ENCODE measurements at places on chromosomes 11 and 22.
A peak's percentile ranks its signal among the peaks of the same experiment; 100 is the strongest.

DNA sequence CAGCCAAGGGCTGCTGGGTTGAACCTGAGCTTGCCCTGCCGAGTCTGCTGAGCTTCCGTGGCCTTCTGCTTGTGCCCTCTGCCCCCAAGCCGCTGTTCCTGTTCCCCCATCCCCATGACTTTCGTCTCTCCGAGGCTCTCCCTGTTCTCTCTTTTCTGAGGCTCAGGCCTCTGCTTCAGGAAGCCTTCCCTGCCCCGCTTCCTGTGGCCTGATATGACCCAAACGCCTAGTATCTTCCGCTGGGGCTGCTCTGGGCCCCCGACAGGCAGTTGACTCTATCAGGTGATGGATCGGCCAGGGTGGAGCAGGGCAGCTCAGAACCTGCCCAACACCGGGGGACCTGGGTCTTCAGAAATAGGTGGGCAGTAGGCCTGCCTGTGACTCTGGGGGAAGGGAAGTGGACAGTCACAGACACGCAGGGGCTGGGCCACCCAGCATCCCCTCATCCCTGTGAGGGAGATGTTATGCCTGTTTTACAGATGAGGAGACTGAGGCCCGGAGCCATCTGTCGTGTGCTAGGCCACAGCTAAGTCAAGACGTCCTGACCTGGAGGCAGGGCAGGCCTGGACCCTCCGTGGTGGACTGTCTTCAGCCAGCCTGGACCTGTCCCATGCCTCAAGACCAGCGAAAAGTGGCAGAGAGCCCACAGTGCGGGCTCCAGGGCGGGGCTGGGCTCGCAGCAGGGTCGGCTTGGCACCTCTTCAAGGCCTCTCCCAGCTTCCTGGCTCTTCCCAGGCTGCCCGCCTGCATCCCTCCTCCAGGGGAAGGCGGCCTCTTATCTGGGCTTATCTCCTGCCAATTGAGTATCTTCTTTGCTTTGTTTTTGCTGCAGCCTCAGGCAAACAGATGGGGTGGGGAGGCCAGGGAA is 16.2 kb downstream of the BAD start:
- no peaks in the 10 kb centered on the region for H3K27me3 ChIP-seq
- no peak overlapping the region for H3K4me3 ChIP-seq
- peaks cover 36% of the 10 kb centered on the region for H3K4me1 ChIP-seq
- DNase-seq, result peak; percentile 70
- no peaks in the 10 kb centered on the region for H3K36me3 ChIP-seq

GRCh38 chr11:7498193-7498592 is 12.9 kb downstream of the OLFML1 start:
- no peaks in the 10 kb centered on the region for H3K27me3 ChIP-seq
- no peak overlapping the region for H3K4me3 ChIP-seq
- no peak for DNase-seq
- no peaks in the 10 kb centered on the region for H3K4me1 ChIP-seq

GRCh38 chr22:32572741-32573500 is 98.3 kb downstream of the FBXO7 start:
- H3K36me3 ChIP-seq, result no peaks in the 10 kb centered on the region
- DNase-seq, result no peak
- H3K27me3 ChIP-seq, result no peaks in the 10 kb centered on the region
- no peak overlapping the region for H3K4me3 ChIP-seq

DNA sequence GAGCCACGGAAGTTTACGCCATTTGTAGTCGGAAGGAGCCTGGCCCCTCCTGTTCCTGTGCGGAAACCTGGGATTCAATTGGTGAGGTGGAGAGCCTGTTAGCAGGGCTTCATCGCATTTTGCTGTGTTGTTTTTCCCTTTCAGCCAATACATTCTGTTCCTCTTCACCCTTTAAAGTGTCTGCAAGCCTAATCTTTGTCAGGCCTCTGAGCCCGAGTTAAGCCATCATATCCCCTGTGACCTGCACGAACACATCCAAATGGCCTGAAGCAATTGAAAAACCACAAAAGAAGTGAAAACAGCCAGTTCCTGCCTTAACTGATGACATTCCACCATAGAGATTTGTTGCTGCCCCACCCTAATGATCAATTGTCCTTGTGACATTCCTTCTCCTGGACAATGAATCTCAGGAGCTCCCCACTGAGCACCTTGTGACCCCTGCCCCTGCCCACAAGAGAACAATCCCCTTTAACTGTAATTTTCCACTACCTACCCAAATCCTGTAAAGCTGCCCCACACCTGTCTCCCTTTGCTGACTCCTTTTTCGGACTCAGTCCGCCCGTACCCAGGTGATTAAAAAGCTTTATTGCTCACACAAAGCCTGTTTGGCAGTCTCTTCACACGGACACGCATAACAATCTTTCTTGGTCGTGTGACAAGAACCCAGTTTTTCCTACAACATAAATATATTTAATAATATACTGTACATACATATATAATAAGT is 37.1 kb upstream of the MMP12 start:
- no peak overlapping the region for H3K4me3 ChIP-seq
- DNase-seq, result no peak
- H3K27ac ChIP-seq, result no peak overlapping the region
- no peaks in the 10 kb centered on the region for H3K27me3 ChIP-seq
- no peaks in the 10 kb centered on the region for H3K36me3 ChIP-seq

DNA sequence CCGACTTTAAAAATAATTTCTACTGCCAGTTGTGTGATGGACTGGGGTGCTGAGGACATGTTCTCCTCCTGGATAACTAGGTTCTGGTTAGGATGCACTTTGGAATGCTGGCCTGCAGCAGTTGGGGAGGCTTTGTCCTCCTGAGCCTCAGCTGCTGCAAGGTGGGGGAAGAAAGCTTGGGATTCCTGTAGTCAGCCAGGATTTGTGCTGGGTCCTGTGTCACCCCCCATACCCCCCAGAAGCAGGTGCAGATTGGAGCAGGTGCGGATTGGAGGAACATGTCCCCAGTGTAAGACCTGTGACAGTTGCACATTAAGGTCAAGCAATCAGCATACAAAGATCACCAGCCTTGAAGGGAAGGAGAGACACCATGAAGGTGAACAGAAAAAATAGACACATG is 51.1 kb downstream of the MED15 start:
- no peaks in the 10 kb centered on the region for H3K27me3 ChIP-seq
- no peak overlapping the region for H3K4me3 ChIP-seq
- H3K4me1 ChIP-seq, result peaks cover 16% of the 10 kb centered on the region
- no peak overlapping the region for H3K27ac ChIP-seq
- no peaks in the 10 kb centered on the region for H3K36me3 ChIP-seq

DNA sequence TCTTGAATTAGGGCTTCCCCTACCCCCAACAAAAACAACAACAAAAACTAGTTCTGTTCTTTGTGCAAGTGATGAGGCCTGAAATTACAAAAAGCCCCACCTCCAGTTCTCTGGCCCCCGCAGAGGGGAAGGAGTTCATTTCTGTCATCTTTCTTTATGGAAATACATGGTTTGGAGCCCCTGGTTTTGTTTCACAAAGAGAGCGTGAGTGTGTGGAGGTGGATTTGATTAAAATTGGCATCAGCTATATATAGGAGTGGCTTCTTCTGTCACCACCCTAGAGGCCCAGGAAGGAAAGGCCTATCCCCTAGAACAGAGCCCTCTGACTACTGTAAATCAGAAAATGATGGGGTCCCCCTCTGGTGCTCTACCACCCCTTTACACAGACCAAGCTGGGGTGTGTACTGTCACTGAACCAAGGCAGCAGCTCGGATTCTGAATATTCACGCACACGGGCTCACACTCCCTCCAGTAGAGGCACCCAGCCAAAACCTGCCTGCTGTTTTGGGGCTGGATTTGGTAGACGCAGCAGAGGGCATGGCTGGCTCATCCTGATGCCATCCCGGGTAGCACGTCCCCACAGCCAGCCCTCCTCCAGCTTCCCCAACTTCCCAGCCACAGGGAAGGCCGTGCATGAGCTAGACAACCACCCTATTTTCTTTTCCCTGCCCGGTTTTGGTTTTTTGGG is 19.4 kb downstream of the RCOR2 start:
- H3K27me3 ChIP-seq, result no peaks in the 10 kb centered on the region
- no peak overlapping the region for H3K4me3 ChIP-seq
- peaks cover 11% of the 10 kb centered on the region for H3K4me1 ChIP-seq
- DNase-seq, result no peak
- H3K36me3 ChIP-seq, result peaks cover 15% of the 10 kb centered on the region

GRCh38 chr11:105202844-105203548 is 63.4 kb upstream of the CARD18 start:
- H3K36me3 ChIP-seq, result no peaks in the 10 kb centered on the region
- peak overlapping the region; percentile 3 for H3K27ac ChIP-seq
- peak; percentile 28 for DNase-seq
- H3K4me3 ChIP-seq, result no peak overlapping the region
- no peaks in the 10 kb centered on the region for H3K27me3 ChIP-seq

DNA sequence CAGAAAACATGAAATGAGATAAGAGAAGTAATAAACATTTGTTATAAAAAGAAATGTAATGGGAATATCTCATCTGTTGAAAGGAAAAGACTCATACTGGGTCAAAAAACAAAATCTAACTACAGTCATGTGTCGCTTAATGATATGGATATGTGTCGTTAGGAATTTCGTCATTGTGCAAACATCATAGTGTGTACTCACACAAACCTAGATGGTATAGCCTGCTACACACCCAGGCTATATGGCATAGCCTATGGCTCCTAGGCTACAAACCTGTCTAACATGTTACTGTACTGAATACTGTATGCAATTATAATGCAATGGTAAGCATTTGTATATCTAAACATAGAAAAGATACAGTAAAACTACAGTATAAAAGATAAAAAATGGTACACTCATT is 89.8 kb upstream of the ZC3H12C start:
- no peaks in the 10 kb centered on the region for H3K4me1 ChIP-seq
- H3K36me3 ChIP-seq, result no peaks in the 10 kb centered on the region
- no peak for DNase-seq
- H3K27ac ChIP-seq, result no peak overlapping the region
- no peak overlapping the region for H3K4me3 ChIP-seq
- H3K27me3 ChIP-seq, result no peaks in the 10 kb centered on the region

DNA sequence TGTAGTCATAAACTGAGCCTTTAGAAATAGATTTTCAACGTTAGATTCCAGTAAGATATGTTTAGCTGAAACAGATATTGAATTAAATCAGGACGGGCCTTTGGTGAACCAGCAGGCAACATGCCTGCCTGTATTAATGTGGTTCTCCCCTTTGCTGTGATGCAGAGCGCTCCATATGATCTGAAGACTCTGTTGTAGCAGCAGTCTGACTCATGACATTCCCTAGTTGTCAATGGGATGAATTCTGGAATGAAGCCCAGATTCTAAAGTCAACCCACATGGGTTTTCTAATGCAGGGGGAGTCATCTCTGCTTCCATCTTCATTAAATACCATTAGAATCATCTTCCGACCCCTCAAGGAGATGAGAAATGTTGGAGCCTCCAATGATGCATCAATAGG is 864.5 kb downstream of the NTM start:
- no peak overlapping the region for H3K27ac ChIP-seq
- no peak overlapping the region for H3K4me3 ChIP-seq
- DNase-seq, result no peak
- H3K4me1 ChIP-seq, result no peaks in the 10 kb centered on the region
- H3K36me3 ChIP-seq, result no peaks in the 10 kb centered on the region
- no peaks in the 10 kb centered on the region for H3K27me3 ChIP-seq

DNA sequence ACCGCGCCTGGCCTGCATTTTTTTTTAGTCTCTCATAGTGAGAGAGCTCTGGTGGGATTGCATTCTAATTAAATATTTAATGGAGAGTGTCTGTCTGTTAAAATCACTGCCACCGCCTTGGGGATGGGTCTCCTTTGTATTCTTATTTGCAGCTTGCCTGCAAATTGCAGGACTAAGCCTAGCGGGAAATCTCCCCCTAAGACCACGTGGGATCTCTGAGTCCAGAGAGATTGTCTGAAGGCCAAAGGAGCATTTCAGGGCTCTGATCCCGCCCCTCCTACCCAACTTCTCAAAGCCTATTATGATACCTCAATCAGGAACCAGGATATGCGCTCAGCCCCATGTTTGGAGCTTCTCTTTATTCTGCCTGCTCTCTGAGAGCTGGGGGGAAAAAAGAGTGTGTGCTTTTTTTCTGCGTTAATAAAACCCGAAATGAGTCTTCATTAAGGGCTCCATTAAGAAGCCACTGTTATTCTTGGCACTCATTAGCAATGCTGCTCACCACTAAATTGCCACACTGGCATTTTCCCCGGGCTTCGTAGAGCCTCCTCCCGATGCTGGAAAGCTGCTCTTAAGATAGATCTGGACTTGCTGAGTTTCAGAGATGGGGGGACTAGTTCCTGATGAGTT is 92.9 kb upstream of the THY1 start:
- no peak overlapping the region for H3K4me3 ChIP-seq
- no peaks in the 10 kb centered on the region for H3K36me3 ChIP-seq
- no peaks in the 10 kb centered on the region for H3K4me1 ChIP-seq

- peaks cover 8% of the 10 kb centered on the region for H3K4me1 ChIP-seq
- no peak overlapping the region for H3K27ac ChIP-seq
- H3K4me3 ChIP-seq, result no peak overlapping the region
These were observed 35.6 kb downstream of the SERPINH1 start for GRCh38 chr11:75597636-75598035.

GRCh38 chr11:16902182-16902581 is 112.0 kb downstream of the PLEKHA7 start:
- no peak overlapping the region for H3K4me3 ChIP-seq
- H3K4me1 ChIP-seq, result peaks cover 26% of the 10 kb centered on the region
- H3K27me3 ChIP-seq, result no peaks in the 10 kb centered on the region
- H3K27ac ChIP-seq, result no peak overlapping the region

- no peaks in the 10 kb centered on the region for H3K27me3 ChIP-seq
- no peak overlapping the region for H3K27ac ChIP-seq
- no peaks in the 10 kb centered on the region for H3K4me1 ChIP-seq
- H3K36me3 ChIP-seq, result no peaks in the 10 kb centered on the region
These were observed 134.1 kb downstream of the CASP12 start for GRCh38 chr11:104763930-104764709.

DNA sequence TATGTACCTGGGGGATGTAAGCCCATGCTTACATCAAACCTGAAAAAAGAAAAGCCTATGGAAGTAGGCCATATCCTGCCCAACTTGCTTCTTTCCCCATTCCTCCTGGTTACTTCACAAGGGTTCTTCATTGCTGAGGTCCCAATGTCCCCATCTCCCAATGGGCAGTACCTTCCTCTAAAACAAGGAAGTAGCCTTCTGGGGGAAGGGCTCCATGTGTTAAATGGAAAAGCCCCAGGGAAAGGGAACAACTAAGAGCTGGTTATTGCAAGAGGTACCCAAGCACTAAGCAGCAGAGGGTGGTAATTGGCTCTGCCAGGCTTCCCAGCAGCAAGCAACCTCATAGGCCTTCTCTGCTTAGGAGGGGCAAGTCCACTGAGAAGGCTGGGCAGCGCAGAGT is 11.3 kb downstream of the TMEM216 start:
- no peak overlapping the region for H3K27ac ChIP-seq
- H3K4me3 ChIP-seq, result no peak overlapping the region
- H3K27me3 ChIP-seq, result no peaks in the 10 kb centered on the region
- DNase-seq, result no peak
- peaks cover 2% of the 10 kb centered on the region for H3K36me3 ChIP-seq
- peaks cover 5% of the 10 kb centered on the region for H3K4me1 ChIP-seq
